NCI-H187 treated with DMSO at 0.1 percent for 48 hours (cell line): ENCODE measurements at places on chromosomes 1 and 21.

GRCh38 chr1:106978477-106979322 lies 77.8 kb upstream of the PRMT6 start:
- no peak for DNase-seq

DNA sequence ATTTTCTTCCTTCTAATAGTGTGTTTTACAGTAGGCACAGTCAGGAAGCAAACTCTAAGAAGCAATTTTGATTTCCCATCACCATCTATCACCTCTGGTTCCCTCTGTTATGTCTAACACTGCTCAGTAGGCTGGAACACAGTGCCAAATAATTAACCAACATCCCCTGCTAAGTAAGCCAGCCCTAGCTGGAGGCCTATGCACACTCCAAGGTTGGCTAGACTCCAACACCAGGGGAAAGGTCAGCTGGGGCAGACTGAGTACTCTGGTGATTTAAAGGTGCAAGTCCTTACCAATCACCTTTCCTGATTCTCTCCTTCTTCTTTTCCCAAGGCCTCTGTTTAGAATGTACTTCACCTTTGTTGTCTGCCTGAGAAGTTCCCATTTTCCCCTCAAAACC lies 46.5 kb upstream of the BEND5 start:
- DNase-seq, result no peak

- DNase-seq, result no peak
Observed at GRCh38 chr21:42454786-42455185, 41.2 kb downstream of the RSPH1 start.

GRCh38 chr1:153939476-153939875 lies 7.0 kb downstream of the DENND4B start:
- DNase-seq, result no peak

DNA sequence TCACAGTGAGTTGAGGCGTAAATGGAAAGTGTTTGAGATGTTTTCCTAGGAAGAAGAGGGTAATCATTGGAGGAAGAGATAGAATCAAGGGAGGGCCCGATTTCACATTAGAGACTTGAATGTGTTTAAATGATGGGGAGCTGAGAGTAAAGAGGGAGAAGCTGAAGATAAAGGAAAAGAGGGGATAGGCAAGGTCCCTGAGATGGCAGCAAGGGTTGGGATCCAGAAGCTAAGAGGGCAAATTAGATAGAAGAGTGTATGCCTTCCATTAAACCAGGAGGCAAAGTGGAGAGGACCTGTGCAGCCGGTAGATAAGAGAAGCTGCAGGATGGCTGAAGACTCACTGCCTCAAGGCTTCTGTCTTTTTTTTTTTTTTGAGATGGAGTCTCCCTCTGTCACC lies 21.6 kb upstream of the CSF1 start:
- DNase-seq, result no peak

GRCh38 chr1:96034006-96034405 lies 687.6 kb upstream of the PTBP2 start:
- no peak for DNase-seq

GRCh38 chr21:34217263-34217662 lies 143.9 kb downstream of the MRPS6 start:
- DNase-seq, result no peak

DNA sequence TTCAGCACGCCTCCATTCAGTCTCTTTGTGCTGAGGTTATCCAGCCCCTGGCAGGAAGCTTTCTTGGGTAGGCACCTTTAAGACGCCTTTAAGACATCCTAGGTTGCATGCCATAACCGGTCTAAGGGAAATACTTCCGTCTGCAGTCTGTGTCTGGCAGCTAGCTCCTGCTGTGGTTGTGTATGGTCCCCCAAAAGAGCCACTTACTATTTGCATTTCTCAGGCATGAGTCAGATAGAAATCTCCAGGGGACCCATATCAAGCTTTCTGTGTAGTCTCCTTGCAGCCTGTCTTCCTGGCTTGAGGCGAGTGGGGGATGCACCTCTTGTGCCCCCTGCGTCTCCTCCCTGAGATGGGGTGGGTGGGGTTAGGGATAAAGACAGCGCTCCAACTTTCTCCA lies 10.0 kb upstream of the RYR2 start:
- no peak for DNase-seq

GRCh38 chr1:231860221-231861088 lies 233.9 kb downstream of the DISC1 start:
- DNase-seq, result no peak

DNA sequence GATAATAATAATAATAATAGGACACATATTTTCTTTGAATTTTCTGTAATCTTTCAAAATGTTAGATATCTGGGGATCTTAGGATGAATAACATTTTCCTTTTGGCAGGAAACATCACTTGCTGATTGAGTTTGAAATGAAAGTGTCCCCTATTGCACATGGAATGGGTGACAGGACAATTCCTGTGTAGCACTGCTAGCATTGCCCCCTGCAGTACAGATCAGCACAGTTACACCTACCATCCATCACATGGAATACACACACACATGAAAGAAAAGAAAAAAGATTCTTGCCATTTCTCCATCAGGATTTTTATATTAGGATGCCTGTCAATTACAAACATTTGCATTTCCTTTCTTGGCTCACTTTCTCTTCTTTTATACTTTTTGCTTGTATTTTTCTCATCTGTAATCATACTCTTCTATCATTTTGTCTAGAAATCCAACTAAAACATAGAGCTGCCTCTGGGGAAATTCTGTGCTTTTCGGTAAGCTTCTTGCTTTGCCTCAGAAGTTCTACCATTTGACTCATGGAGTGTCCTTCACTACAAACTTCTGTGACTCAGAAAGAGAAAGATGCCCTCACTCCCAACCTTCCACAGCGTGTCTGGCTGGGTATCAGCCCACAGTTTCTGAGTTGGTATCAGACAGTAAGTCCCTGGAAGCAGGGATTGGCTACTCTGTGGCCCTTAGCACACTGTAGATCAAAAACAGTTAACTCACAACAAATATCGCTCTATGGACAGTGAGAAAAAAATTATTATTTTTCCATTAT lies 641.2 kb downstream of the PTPRC start:
- no peak for DNase-seq

- no peak for DNase-seq
Observed at GRCh38 chr1:25654109-25654660, 37.6 kb downstream of the MAN1C1 start.

DNA sequence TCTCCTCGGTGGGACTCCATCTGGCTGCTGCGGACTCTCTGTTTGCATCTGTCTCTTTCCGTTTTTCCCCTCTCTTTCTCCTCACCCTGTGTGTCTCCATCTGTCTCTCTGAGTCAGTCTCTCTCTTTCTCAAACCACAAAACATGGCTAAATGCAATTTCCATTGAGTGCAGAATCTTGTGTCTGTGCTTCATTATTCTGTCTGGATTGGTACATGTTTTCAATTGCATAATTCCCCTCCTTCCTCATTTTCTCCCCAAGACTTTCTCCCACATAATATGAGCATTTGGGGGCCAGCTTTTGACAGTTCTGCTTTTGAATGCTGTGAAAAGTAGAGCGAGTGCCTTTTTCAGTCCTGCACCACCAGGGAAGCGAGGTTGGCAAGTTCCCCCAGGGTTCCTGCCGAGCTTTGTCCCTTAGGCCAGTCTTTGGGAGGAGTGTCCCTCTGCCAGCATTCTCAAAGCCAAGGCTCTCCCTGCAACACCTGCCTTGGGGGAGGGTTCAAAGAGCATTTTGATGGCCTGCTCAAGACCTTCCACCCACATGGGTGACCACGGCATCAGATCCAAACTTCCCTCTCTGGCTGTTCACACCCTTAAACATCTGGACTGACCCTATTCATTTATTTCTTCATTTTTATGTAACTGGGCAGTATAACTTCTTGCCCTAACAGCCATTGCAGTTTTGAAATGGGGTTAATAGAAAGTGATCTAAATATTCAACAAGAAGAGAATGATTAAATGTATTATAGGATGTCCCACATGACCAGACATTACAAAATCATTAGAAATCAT lies 32.8 kb upstream of the SCMH1 start:
- no peak for DNase-seq

DNA sequence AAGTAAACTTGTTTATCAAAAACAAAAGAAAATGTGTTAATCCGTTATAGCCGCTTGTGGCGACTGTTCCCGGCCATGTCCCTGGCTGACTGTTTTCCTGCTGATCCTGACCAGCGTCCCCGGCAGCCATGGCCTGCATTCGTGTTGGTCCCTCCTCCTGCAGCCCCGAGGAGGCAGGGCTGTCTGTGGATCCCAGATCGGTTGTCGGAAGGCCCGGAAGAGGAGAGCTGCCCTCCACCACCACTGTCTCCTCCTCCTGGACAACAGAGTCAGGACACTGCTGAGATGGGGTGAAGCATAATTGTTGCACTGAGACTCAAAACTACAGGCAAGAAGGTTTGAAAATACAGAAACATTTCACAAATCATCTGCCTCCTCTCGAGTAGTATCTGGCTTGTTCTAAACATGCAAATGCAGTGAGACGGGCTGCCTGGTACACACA lies 3.6 kb upstream of the MXRA8 start:
- no peak for DNase-seq

DNA sequence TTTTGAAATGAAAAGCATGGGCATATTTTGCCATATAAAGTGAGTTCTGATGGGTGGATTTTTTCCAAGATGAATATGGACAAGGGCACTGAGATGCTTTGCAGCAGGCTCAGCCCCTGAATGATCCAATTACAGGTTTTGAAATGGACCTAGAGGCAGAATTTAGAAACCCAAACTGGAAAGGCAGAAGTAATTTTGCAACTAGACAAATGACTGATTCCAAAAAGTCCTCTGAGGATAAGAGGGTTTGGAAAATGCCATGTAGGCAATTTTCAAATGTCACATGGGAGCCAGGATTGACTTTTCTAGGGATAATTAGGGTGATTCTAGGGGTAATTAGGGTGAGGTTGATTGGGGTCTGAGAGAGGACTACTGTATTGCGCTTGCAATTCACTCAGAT lies 148.9 kb upstream of the ZNF648 start:
- DNase-seq, result no peak

- DNase-seq, result no peak
Observed at GRCh38 chr1:238319957-238320356, 429.2 kb upstream of the ZP4 start.

- no peak for DNase-seq
Observed at GRCh38 chr1:9946315-9946714, 3.0 kb downstream of the NMNAT1 start.

- no peak for DNase-seq
Observed at GRCh38 chr1:219537223-219537631, 75.7 kb downstream of the ZC3H11B start.

GRCh38 chr1:175415129-175415712 lies 222.6 kb upstream of the KIAA0040 start:
- no peak for DNase-seq

DNA sequence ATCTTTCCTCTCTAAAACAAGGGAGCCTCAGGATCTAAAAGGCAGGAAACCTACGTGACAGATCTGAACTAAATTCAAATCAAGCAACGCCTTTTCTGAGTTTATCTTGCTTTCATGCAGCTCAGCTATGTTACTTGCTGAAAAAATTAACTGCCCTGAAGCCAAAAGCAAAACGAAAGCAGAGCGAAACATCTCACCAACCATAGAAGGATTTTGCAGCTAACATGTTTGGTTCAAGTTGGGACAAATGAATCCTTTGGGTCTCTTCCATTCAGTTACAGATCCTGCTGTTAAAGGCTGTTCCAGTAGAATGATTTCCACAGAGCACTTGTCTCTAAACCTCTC lies 482 bp downstream of the SLC2A5 start:
- DNase-seq, result peak; percentile 5

- no peak for DNase-seq
Observed at GRCh38 chr21:27143476-27143875, 176.6 kb upstream of the ADAMTS5 start.

- no peak for DNase-seq
Observed at GRCh38 chr1:34013136-34013535, 149.3 kb downstream of the HMGB4 start.

- DNase-seq, result no peak
Observed at GRCh38 chr1:7519861-7520395, 251.2 kb upstream of the VAMP3 start.

DNA sequence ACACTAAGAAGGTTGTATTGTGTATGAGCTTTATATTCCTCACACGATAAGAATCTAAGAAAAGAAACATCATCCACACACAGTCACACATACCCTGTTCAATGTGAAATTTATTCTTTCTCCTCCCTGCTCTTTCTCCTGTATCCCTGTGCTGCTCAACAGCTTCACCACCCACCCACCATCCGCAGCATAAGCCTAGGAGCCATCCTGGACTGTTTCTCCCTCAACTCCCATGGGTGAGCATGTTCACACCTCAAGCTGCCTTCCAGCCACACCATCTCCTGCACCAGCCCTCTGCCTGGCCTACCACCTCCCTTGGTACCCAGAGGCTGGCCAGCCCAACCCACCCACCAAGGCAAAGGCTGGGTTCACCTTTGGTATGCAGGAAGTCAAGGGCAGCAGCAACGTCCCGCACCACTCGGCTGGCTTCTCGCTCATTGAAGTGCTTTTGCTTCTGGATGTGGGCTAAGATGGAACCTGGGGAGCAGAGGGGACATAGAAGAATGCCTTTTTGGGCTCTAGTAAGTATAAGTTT lies 20.3 kb upstream of the KNCN start:
- no peak for DNase-seq

DNA sequence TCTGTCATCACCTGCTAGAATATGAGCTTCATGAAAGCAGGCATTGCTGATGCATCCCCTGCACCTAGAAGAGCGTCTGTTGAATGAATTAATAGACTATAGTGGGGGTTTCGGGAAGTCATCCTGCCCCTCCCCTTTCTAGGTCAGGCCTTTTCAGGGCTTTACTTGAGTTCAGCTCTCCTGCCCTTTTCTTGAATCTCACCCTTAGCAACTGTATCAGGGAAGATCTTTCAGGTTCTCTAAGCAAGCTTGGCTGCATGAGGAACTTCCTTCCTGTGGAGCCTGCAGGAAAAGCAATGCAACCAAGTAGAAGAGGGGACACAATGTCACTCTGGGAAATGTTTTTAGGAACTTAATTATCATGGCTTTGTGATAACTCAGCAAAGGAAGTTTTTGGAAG lies 27.2 kb upstream of the KIAA0040 start:
- no peak for DNase-seq

DNA sequence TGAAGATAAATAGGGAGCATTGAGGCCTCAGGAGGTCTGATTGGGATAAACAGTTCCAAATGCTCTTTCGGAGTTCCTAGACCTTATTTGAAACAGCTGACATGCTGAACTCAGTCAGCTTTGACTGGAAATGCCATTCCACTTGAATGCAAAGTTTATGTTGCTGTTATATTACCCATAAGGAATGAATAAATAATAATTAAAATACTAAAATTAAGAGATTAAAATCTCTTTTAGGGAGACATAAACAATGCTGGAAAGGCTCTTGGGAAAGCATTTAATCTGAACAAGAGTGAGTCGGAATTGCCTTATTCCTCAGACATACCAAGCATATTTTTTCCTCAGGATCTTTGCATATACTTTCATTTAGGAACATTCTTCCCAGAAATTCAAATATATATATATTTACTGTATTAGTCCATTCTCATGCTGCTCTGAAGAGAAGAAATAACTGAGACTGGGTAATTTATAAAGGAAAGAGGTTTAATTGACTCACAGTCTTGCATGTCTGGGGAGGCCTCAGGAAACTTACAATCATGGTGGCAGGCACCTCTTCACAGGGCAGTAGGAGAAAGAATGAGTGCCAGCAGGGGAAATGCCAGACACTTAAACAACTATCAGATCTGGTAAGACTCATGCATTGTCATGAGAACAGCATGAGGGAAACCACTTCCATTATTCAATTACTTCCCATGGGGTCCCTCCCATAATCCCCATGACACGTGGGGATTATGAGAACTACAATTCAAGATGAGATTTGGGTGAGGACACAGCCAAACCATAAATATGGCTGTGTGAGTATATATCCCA lies 318.2 kb upstream of the PLXNA2 start:
- no peak for DNase-seq
